ENCODE measurements at places on chromosomes 16 and 17.

- DNase-seq, result no peak
These were observed 1.2 kb upstream of the HEXIM1 start for GRCh38 chr17:45146890-45147580.

GRCh38 chr17:31466096-31466760, 74.8 kb downstream of the RAB11FIP4 start:
- DNase-seq, result no peak

DNA sequence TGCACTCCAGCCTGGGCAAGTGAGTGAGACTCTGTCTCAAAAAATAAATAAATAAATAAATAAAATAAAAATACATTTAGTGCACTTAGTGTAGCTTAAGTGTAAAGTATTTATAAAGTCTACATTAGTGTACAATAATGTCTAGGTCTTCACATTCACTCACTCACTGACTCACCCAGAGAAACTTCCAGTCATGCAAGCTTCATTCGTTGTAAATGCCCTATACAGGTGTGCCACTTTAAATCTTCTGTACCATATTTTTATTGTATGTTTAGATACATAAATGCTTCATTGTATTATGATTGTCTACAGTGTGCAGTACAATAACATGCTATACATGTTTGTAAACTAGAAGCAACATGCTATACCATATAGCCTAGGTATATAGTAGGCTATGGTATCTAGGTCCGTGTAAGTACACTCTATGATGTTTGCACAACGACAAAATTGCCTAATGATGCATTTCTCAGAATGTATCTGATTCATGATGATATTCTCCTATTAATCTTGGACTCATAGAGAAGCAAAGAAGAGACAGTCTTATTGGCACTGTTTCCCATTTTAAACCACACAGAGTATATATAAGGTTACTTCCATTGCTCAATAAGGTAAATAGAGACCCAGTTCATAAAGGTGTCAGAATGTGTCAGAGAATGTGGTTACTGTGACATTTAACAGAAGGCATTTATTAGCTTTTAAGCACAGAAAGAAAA, 1314.9 kb downstream of the CDH11 start:
- no peak for DNase-seq

DNA sequence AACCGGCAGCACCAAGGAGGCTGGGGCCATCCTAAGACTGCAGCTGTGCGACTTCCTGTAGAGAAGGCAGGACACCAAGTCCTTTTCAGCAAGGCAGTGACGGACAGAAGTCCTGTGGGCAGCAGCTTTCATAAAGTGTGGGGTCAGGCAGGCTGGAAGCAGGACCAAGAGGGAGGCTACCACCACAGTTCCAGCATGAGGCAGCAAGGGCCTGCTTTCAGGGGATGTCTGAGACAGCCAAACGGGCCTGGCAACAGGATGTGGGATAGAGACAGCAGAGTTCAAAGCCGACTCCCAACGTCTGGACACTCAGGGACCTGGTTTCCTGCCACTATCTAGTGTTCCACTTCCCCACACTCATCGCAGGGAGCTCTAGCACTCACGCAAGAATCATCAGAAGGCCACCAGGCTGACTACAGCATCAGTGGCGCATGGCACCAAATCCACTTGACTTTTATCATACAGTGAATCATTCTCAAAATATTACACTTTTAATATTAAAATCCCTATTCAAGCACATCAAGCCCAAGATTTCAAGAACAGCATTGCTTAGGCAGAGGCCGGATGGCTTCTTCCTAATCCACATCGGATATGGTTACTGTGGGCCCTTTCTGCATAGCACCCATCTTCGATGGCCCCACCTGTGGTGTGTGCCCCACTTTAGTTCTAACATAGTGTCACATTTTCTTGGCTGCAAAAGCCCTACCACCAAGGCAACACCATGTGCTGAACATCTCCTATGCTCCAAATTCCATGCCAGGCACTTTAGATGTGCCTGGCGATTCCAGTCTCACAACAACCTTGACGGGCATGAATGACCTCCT, 5.2 kb downstream of the USP7 start:
- DNase-seq, result no peak

GRCh38 chr17:59627274-59627673, 7.6 kb downstream of the CLTC start:
- DNase-seq, result no peak

- no peak for DNase-seq
These were observed 13.1 kb downstream of the CORO7 start for GRCh38 chr16:4403133-4403949.

GRCh38 chr17:45692661-45693060, 91.5 kb upstream of the CRHR1 start:
- no peak for DNase-seq

- peak; percentile 38 for DNase-seq
These were observed at the start of gene ALOXE3 for GRCh38 chr17:8117980-8118768. Gene ALOXE3 (minus strand): TSS chr17:8118514. CDS start chr17:8117990, 524 bp downstream.

- no peak for DNase-seq
These were observed 75.6 kb upstream of the HNF1B start for GRCh38 chr17:37820313-37820994.

DNA sequence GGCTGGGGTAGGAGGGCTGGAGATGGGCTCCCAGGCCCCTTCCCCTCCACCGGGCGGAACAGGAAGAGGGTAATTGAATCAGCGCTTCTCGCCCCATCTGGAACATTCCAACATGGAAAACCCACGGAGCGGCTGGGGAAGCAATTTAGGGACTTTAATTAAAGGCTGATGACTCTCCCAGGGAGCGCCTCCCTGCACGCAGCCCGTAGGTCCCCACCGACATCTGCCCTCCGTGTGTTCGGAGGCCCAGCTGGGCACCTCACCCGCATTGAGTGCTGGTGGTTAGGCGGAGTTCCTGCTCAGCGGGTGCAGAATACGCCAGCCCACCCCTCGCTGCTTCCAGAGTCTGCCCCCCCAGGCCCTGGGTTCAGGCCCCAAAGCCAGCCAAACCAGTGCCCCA, 10.0 kb downstream of the HS3ST6 start:
- DNase-seq, result no peak

DNA sequence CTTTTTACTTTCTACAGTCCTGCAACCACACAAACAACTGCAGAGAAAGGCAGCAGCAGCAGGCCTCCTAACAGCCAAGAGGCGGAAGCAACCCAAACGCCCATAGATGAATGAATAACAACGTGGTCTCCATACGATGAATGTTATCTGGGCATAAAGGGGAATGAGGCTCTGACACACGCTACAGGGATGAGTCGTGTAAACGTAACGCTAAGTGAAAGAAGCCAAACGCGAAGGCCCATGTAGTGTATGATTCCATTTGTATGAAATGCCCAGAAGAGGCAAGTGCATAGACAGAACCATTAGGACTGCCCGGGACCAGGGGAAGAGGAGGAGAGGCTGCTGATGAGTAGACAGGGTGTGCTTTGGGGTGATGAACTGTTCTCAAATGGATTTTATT, 94.8 kb upstream of the DNAH17 start:
- DNase-seq, result no peak

DNA sequence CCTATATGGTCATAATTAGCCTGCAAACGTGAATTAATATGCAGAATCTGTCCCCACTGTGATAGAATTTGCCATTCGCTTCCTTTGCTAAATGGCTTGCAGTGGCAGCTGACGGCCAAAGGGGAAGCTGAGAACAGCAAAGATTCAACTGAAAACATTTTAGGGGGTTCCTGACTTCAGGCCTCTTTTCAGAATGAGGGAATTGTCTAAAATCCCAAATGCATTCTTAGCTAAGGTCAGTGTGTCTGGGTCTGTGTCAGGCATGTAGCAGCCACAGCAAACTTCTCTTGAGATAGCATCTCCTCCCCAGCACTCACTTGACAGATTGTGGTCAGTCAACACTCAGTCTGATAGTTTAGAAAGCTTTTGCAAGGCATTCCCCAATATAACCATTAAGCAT, 701.1 kb downstream of the WWOX start:
- DNase-seq, result no peak

DNA sequence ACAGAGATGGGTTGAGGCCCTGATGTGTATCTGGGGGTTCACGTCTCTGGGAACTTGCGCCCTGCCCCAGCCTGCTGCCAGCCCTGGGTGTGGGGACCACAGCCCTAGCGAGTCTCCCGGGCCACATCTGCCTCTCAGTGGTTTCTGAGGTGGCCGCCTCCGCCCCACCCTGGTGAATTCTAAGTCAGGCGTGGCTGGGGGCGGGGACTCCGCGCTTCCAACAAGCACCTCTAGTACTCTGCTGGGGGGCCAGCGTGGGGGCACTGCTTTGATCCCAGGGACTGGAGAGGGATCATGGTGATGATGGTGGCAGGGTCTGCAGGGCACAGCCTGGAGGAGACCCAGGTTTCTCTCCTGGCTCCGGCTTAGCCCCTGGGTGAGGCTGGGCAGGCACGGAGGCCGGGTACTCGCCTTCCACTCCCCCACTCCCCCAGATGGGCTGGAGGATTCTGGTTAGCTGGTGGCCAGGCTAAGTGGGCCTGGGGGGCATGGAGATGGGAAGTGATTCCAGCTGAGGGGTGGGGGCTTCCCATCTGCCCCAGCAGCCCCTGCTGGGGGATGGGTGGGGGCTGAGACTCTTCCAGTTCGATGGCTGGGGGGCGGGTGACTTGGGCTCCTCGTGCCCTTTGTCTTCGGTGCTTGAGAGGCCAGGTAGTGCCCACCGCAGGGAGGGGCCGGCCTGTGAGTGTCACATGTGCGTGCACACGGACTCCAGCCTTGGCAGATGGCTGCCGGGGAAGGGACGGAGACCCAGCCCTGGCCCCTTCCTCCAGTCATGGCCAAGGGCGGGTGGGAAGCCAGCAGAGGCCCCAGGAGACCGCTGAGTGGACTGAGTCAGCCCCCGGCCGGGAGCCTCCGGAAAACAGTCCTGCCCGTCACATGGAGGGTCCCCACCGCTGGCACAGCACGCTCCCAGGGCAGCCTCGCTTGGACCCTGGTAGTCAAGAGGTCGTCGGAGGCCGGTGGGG, 3.9 kb downstream of the GLIS2 start:
- peak; percentile 49 for DNase-seq

DNA sequence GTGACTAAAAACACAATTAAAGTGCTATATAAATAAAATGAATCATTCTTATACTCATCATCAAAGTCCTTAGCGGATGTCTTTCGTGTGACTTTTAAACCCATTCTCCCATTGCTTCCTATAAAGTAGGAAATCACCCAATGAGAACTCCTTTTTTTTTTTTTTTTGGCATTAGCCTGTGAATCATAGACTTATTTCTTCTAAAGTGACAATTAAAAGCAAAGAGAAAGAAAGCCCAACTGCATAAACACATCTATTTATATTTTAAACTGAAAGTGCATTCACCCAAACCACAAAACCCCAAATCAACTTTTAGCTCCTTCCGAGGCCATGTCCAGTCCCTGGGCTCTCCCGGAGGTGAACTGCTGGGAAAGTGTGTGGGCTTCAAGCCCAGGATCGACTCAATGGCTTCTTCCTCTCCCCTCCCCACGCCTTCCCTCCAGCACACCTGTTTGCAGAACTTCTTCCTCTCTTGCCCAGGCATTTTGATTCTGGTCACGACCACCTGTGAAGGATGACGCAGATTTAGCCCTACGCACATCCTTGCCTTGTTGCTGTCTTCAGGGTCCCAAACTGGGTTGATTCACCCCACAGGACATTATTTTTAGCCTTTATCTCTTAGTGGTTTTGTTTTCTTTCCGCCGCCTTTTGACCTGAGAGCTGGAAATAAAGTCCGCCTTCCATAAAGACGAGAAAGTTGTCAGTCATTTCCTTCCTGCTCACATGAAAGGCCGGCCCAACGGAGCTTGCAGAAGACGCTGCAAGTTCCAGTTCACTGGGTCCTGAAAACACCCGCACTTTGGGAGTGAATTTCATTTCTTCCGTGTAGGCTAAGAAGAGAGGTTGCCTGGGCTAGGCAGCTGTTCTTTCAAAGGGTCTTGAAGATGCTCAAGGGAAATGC, 166.8 kb downstream of the MAP2K6 start:
- no peak for DNase-seq

DNA sequence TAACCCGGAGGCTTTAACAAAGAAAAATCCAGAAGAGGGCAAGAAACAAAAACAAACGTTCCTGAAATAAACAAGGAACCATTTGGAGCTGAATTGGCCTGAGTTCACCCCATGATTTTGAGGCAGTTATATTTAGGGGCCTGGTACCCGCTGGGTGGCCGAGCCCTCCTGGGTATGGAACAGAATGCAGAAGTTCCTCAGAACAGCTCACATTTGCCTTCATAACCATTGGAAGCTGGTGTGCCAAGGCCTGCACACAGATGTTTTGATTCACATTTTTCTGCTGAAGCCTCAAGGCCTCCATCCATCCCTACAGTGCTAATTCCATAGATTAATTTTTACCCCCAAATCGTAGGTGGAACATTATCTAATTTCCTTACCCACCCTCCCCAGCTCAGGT, 3.3 kb upstream of the ZFHX3 start:
- DNase-seq, result no peak

GRCh38 chr17:42118545-42118944, 2.6 kb downstream of the KAT2A start:
- peak; percentile 41 for DNase-seq

DNA sequence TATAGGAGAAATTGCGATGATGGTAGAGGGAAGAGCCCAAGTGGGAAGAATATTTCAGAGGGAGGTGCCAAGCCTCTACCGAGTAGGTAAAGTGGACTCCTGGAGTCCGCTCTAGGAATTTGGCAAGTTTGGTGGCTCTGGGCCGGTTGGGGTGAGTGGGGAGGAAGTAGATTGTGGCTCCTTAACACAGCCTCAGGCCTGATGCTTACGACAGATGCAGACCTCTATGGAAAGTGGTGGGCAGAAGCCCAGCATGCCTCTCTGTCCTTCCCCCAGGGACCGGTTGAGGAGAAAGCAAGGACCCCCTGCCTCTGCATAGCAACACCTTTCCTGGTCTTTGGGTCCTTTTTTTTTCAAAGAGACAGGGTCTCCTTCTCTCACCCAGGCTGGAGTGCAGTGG, 55.9 kb upstream of the SIAH1 start:
- DNase-seq, result no peak

- DNase-seq, result no peak
These were observed 8.8 kb downstream of the UBE2I start for GRCh38 chr16:1318268-1318545.

- DNase-seq, result no peak
These were observed 46.0 kb downstream of the YPEL2 start for GRCh38 chr17:59377410-59377809.

GRCh38 chr17:9905902-9906301, 831 bp upstream of the RCVRN start:
- no peak for DNase-seq

- DNase-seq, result no peak
These were observed 8.3 kb downstream of the BANP start for GRCh38 chr16:87959391-87959990.

All from activated CD4-positive, alpha-beta T cell treated with anti-CD3 and anti-CD28 coated beads for 4 hours (primary cell).